ENCODE measurements at places on chromosomes 16 and 17.

- no peak for DNase-seq
These were observed 204.8 kb downstream of the MSI2 start for GRCh38 chr17:57461082-57461481.

- no peak for DNase-seq
These were observed 5.2 kb downstream of the BAIAP2 start for GRCh38 chr17:81039854-81040758.

DNA sequence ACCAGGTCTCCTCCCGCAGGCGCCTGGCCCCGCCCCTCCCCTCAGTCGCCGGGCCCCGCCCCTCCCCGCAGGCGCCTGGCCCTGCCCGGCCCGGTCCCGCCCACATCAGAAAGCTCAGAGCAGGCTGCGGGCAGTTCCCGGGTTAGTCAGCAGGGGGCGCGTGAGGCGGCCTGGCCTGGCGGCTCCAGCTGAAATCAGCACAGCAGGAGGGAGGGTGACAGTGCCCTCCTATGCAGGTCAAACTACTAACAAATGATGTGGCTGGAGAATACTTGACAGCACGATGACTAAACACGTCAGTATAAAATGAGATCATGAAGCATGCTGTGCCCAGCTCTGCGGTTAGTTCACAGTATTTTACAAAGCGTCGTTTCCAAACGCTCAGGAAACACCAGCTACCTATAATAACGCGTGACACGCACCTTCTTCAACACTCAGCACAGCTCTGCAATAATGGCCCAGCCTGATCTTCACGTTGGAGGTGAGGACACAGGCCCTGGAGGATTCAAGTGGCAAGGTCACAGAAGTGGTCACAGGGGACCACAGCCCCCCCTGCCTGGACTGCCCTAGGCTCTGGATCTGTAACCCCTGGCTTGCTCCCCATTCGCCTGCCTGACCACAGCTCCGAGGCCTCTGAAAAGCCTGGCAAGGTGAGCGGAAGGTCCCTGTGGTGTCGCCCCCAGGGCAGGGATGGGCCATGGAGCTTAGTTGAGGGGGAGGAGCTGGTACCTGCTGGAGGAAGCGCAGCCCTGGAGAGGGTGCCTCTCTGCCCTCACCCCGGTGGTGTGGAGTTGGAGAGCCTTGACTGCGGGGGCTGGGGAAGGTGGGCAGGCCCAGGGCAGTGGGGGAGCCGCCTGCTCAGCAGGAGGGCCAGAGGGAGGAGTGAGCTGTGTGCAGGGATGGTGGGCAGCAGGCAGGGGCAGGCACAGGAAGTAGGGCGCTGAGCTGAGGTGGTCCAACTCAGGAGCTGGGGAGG is 81.2 kb downstream of the KCNJ12 start:
- peak; percentile 92 for DNase-seq

- DNase-seq: no peak
These were observed 392.5 kb downstream of the HS3ST3B1 start for GRCh38 chr17:14693382-14693781.

GRCh38 chr17:1684378-1685189 is at the start of gene PRPF8:
TSS of gene PRPF8 (minus strand) at chr17:1684867. CDS start at chr17:1684571, 296 bp downstream.
- peak; percentile 99 for DNase-seq

DNA sequence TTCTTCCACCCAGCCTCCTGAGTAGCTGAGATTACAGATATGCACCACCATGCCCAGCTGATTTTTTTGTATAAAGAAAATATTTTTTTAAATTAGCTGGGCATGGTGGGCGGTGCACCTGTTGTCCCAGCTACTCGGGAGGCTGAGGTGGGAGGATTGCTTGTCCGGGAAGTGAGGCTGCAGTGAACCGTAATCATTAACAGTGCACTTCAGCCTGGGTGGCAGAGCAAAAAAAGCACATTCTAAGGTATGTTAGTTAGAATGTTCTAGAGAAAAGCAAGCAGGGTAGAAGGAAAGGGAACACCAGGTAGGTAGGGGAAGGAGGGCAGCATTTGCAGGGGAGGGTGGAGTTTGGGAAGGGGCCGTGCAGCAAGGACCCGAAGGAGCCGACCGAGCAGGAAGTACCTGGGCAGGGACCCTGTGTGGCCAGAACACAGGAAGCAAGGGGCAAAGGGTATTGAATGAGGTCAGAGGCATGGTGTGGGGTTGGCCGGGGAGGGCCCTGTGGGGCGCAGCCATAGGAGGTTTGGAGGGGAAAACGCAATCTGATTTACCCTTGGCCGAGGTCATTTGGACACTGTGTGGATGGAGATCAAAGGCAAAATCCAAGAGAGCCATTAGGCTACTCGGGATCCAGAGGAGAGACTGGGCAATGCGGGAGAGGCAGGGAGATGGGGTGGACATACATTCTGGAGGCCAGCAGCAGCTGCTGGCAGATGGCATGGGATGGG is 2.3 kb downstream of the C17orf99 start:
- DNase-seq: no peak

Data from CD4-positive, alpha-beta T cell treated with Interleukin-15 for 4 hours (primary cell).